ENCODE measurements at places on chromosomes 7 and 10. TPM values are rescaled to one million over a fixed set of nuclear protein-coding genes. Genes with fewer than 3 reads are reported as not detected.

Gene HOXA1
- 0.63 TPM for total RNA-seq

Gene NYAP1
- 2.0 TPM for total RNA-seq

Gene ZDHHC16
- 28.2 TPM for total RNA-seq

Gene HGF
- 59.0 TPM for total RNA-seq

Gene NOD1
- 4.9 TPM for total RNA-seq

Gene C10orf143
- total RNA-seq: 1.0 TPM

Gene COBL
- total RNA-seq: not detected

Gene CCDC186
- total RNA-seq: 23.5 TPM

Gene CTTNBP2
- total RNA-seq: 16.3 TPM

Gene SPDYE2
- total RNA-seq: not detected

Gene SNX10
- total RNA-seq: not detected

Gene CUBN
- 2.2 TPM for total RNA-seq

Gene IL6
- total RNA-seq: 0.94 TPM

Gene WNT8B
- not detected for total RNA-seq
